ENCODE measurements at places on chromosomes 2 and 18.

GRCh38 chr2:118981632-118982031, 39.6 kb downstream of the MARCO start:
- H3K27ac ChIP-seq: no peak overlapping the region
- H3K4me1 ChIP-seq: no peaks in the 10 kb centered on the region
- peak; percentile 40 for DNase-seq
- H3K36me3 ChIP-seq: no peaks in the 10 kb centered on the region
- H3K27me3 ChIP-seq: no peaks in the 10 kb centered on the region

GRCh38 chr2:30034052-30034775, 112.6 kb upstream of the YPEL5 start:
- H3K4me3 ChIP-seq: no peak overlapping the region
- DNase-seq: no peak
- no peaks in the 10 kb centered on the region for H3K4me1 ChIP-seq
- no peak overlapping the region for H3K27ac ChIP-seq
- H3K27me3 ChIP-seq: no peaks in the 10 kb centered on the region
- H3K36me3 ChIP-seq: no peaks in the 10 kb centered on the region

DNA sequence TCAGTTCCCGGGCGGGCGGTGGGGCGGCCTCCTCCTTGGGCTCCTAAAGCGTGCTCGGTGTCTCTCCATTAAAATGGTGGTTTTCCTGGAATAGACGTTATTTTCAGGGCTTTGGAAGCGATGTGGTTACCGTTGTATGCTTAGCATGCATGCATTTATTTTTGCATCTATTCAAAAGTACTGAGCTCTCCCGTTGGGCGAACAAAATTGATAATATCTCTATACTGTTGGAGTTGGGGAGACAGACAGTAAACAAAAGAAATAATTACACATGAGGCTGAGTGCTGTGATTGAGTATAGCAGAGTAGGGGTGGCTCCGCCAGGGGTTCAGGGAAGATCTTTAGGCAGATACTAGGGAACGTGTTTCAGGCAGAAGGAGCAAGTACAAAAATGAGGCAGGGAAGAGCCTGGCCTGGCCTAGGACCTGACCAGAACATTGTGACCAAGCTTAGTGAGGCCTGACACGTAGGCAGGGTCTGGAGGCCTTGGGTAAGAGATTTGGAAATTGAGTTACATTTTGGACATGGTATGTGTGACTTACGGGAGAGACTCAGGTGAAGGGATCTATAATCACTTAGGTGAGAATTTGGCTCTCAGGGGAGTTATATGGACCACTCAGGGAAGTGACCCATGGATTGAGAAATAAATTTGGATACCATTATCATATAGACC, 674 bp downstream of the NCAPH start:
- H3K36me3 ChIP-seq: no peaks in the 10 kb centered on the region
- no peaks in the 10 kb centered on the region for H3K27me3 ChIP-seq
- H3K4me1 ChIP-seq: no peaks in the 10 kb centered on the region
- peak overlapping the region; percentile 94 for H3K27ac ChIP-seq
- peak overlapping the region; percentile 79 for H3K4me3 ChIP-seq
- no peak for DNase-seq

DNA sequence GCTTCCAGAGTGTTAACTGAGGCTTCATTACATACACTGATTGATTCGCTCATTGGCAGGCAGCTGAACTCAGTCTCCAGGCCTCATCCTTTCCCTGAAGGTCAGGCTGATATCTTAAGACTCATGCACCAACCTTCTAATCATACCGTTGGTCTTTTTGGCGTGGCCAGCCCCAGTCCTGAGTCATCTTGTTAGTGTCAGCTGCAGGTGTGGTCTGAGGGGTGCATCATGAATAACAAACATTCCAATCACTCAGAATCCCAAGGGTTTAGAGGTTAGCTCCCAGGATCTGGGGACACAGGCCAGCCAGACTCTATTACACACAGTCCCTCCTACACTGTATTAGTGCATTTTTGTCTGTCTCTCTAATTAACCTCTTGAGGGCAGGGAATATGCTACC, 271.5 kb downstream of the HRH4 start:
- no peaks in the 10 kb centered on the region for H3K27me3 ChIP-seq
- DNase-seq: no peak
- no peaks in the 10 kb centered on the region for H3K4me1 ChIP-seq
- H3K4me3 ChIP-seq: no peak overlapping the region

DNA sequence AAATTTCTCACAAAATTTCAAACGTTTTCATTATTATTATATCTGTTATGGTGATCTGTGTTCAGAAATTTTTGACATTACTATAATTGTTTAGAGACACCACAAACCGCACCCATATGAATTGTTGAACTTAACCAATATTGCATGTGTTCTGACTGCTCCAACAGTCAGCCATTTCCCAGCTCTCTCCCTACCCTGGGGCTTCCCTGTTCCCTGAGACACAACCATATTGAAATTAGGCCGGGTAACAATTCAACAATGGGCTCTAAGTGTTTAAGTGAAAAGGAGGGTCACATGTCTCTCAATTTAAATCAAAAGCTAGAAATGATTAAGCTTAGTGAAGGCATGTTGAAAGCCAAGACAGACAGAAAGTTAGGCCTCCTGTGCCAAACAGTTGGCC, 424.0 kb downstream of the DSC3 start:
- H3K27me3 ChIP-seq: no peaks in the 10 kb centered on the region
- DNase-seq: no peak
- no peak overlapping the region for H3K4me3 ChIP-seq
- H3K27ac ChIP-seq: no peak overlapping the region
- no peaks in the 10 kb centered on the region for H3K4me1 ChIP-seq
- no peaks in the 10 kb centered on the region for H3K36me3 ChIP-seq

- no peaks in the 10 kb centered on the region for H3K4me1 ChIP-seq
- no peaks in the 10 kb centered on the region for H3K36me3 ChIP-seq
- no peak overlapping the region for H3K4me3 ChIP-seq
- DNase-seq: no peak
- no peak overlapping the region for H3K27ac ChIP-seq
These were observed 155.0 kb upstream of the GCFC2 start for GRCh38 chr2:75865702-75866101.

- no peaks in the 10 kb centered on the region for H3K27me3 ChIP-seq
- H3K36me3 ChIP-seq: no peaks in the 10 kb centered on the region
- H3K4me1 ChIP-seq: no peaks in the 10 kb centered on the region
- no peak overlapping the region for H3K27ac ChIP-seq
These were observed 44.5 kb upstream of the COPS8 start for GRCh38 chr2:237041231-237041630.

GRCh38 chr2:98634406-98635092, 26.2 kb downstream of the UNC50 start:
- H3K27me3 ChIP-seq: no peaks in the 10 kb centered on the region
- H3K4me3 ChIP-seq: no peak overlapping the region
- H3K4me1 ChIP-seq: no peaks in the 10 kb centered on the region
- H3K36me3 ChIP-seq: no peaks in the 10 kb centered on the region
- H3K27ac ChIP-seq: no peak overlapping the region

DNA sequence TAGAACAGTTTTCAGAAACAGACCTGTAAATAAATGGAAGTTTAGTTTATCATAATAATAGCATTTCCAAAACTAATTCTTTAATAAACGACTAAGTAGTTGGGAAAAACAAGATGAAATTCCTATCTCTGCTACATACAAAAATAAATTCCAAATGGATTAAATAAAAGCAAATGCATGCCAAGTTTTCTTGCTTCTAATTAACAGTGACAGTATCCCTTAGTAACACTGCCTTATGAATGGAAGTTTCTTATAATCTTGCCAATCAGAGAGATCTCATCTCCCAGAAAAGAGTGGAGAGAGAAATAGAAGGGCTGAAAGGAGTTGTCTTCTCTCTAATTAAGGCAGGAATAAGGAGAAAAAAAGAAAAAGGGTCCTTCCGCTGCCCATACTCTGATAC, 133.9 kb downstream of the GFPT1 start:
- H3K36me3 ChIP-seq: no peaks in the 10 kb centered on the region
- no peaks in the 10 kb centered on the region for H3K27me3 ChIP-seq
- H3K27ac ChIP-seq: peak overlapping the region; percentile 74

GRCh38 chr2:136025057-136025973, 39.9 kb upstream of the DARS1 start:
- H3K36me3 ChIP-seq: no peaks in the 10 kb centered on the region
- no peaks in the 10 kb centered on the region for H3K27me3 ChIP-seq
- H3K27ac ChIP-seq: no peak overlapping the region
- H3K4me3 ChIP-seq: no peak overlapping the region
- no peak for DNase-seq
- no peaks in the 10 kb centered on the region for H3K4me1 ChIP-seq

DNA sequence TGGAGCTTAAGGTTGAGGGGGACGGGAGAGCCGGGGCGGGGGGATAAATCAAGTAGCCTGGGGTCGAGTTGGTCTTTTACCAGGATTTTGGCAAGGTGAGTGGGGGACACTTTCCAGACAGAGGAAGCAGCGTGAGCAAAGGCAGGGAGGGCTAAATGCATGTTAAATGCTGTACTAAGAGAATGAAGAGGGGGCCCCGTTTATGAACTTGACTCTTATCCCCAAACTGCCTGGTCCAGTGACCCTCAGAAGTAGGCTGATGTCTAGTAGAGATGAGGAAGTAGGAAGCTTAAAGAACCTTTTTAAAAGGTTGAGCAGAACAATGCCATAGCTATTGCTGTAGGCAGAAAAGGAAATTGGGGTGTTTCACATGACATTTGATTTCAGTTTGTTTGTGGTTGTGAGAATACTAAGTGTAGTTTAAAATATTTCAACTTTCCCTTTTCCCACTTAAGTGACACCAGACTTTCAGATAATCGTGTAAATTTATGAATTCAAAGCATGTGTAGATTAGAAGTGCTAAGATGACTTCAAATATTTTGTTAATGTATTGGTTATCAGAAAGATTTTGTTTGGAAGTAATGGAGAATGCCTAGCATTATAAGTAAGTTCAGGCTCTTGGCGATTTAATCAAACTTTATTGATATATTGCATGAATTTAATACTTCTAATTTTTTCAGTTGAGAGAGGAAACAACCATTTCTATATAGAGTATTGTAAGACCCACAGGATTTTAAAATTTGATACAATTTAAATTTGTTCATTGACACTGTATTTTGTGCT, 1.8 kb downstream of the REL start:
- no peak for DNase-seq
- H3K36me3 ChIP-seq: no peaks in the 10 kb centered on the region
- H3K27me3 ChIP-seq: no peaks in the 10 kb centered on the region
- no peaks in the 10 kb centered on the region for H3K4me1 ChIP-seq
- peak overlapping the region; percentile 99 for H3K27ac ChIP-seq
- H3K4me3 ChIP-seq: peak overlapping the region; percentile 92

- H3K36me3 ChIP-seq: no peaks in the 10 kb centered on the region
- no peak for DNase-seq
- no peak overlapping the region for H3K4me3 ChIP-seq
- H3K4me1 ChIP-seq: no peaks in the 10 kb centered on the region
These were observed 166.6 kb downstream of the RNF144A start for GRCh38 chr2:7083580-7084509.

DNA sequence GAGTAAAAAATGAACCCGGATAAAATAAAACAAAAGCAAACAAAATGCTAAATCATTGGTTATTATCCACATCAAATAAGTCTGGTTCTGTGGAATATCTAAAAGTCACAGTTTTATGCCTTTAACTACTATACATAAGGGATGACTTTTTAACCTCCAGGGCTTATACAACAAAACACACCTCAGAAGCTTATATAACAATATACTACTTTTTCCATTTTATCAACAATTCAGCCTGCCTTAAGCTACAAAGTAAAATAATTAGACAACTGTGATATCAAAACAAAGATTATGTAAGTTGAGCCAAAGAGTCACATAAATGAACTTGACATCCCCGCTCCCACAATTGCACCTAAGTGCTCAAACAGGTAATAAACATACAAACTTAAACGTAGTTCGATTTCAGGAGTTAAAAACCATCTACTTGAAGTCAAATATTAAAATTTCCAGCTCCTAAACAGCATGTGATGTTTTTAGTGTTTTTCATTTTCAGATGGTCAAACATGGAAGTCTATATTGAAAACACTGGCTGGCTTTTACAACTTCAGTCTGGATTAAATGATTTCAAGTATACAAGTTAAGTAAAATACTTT, 54.7 kb downstream of the ATIC start:
- H3K4me3 ChIP-seq: no peak overlapping the region
- no peaks in the 10 kb centered on the region for H3K36me3 ChIP-seq
- DNase-seq: no peak
- H3K27me3 ChIP-seq: no peaks in the 10 kb centered on the region

DNA sequence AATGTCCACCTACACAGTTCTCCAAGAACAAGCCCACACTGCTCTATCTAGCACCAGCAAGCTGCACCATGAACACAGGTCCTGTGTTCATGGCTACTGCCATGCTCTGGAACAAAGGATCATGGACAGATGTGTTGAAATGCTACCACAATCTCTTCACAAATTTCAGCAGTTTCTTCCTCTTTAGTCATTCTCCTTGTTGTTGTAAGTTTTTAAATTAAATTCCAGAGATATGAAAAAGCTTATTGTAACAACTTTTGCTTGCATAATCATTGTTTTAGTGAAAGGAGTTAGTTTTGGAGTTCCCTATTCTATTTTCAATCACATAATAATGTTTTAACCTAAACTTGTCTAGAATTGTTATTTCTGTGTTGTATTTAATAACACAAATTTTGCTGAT, 17.2 kb upstream of the NAPG start:
- H3K36me3 ChIP-seq: no peaks in the 10 kb centered on the region
- H3K27ac ChIP-seq: no peak overlapping the region
- H3K27me3 ChIP-seq: no peaks in the 10 kb centered on the region
- H3K4me3 ChIP-seq: no peak overlapping the region
- peaks cover 3% of the 10 kb centered on the region for H3K4me1 ChIP-seq

- no peak overlapping the region for H3K4me3 ChIP-seq
- H3K27me3 ChIP-seq: no peaks in the 10 kb centered on the region
- H3K27ac ChIP-seq: no peak overlapping the region
- H3K36me3 ChIP-seq: no peaks in the 10 kb centered on the region
These were observed 57.7 kb downstream of the EIPR1 start for GRCh38 chr2:3319745-3320566.

DNA sequence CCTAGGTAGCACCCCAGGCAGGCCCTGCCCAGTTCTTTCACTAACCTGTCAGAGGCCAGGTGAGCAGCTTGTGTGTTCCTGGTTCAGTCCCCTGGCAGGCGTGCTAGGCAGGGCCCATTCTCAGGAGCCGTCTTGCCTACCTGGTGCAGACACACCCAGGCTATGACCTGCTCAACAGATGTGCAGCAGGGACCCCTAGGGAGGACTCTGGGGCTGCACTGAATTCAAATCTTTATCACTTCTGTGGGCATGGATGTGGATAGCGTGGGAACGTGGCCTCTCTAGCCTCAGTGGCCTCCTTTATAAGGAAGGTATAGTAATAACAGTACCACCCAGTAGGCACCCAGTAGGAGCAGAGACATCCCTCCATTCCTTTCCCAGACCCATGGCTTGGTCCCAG, 48.4 kb downstream of the PLEKHB2 start:
- H3K27ac ChIP-seq: no peak overlapping the region
- no peak for DNase-seq
- H3K36me3 ChIP-seq: no peaks in the 10 kb centered on the region

DNA sequence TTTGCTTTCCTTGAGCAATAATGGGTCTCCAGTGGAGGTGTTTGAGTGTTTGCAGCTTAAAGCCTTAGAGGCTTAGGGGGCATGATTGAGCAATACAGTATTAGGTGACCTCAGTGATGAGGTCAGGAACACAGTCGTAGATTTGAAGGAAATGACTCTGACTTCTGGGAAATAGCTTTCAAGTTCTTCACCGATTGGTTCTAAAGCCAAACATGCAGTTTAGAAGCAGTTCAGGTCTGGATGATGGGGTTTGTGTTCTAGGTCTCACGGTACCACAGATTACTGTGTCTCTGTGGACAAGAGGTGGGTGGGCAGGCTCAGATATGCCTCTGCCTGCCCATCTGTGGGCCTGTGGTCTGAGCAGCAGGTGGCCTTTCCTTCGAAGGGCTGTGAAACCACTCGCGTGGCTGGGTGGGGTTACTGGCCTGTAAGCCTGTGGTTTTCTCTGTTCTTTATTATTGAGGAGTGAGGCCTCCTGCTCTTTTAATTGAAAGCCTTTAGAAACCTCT, 7.8 kb downstream of the MTHFD2 start:
- peaks cover 16% of the 10 kb centered on the region for H3K4me1 ChIP-seq
- H3K36me3 ChIP-seq: no peaks in the 10 kb centered on the region
- no peak for DNase-seq
- H3K27ac ChIP-seq: peak overlapping the region; percentile 77
